ENCODE measurements at places on chromosomes 1 and 21.

DNA sequence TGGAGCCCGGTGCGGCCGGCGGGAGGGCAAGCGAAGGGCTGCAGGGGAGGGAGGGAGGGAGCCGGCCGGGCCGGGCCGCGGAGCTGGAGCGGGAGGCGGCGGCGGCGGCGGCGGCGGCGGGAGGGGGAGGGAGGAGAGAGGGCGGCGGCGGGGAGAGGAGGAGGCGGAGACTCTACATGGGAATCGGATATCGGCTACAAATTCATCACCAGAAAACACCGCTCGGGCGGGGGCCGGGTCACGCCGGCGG lies at the start of gene AKT3:
AKT3 (minus strand) TSS at position 42 of the 250 bp plus-strand sequence. CDS start 7,073 bp downstream, outside the sequence.
- no peak for DNase-seq

DNA sequence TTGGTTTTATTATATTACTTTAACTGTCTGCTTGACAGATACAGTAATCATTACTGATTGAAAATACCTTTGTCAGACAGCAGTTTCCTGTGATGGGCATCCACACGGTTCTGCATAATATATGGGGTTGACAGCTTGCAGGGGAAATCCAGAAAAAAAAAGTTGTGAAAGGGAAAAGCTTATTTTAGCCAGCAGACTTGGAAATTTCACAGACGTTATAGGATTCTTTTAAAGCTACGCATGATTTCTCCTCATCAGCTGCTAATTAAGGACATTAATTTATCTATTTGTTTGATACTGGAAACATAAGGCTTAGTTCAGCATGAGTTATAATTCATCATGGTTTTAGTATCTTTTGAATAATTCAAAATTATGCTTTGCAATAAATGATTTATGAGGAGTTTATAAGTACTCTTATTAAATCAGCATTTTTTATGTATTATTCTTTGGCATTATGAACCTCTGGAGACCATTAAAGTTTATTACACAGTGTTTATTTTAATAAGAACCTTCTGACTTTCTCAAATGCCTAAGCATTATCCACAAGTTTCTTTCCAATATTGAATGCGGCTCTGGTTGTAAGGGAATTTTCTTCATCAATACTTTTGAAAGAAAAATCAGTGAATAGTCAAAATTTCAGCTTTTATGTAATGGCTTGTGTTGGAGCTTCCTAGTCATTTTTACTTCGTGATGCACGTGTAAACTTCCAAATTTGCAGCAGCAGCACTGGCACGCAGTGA lies 235.3 kb upstream of the KCNK2 start:
- no peak for DNase-seq

DNA sequence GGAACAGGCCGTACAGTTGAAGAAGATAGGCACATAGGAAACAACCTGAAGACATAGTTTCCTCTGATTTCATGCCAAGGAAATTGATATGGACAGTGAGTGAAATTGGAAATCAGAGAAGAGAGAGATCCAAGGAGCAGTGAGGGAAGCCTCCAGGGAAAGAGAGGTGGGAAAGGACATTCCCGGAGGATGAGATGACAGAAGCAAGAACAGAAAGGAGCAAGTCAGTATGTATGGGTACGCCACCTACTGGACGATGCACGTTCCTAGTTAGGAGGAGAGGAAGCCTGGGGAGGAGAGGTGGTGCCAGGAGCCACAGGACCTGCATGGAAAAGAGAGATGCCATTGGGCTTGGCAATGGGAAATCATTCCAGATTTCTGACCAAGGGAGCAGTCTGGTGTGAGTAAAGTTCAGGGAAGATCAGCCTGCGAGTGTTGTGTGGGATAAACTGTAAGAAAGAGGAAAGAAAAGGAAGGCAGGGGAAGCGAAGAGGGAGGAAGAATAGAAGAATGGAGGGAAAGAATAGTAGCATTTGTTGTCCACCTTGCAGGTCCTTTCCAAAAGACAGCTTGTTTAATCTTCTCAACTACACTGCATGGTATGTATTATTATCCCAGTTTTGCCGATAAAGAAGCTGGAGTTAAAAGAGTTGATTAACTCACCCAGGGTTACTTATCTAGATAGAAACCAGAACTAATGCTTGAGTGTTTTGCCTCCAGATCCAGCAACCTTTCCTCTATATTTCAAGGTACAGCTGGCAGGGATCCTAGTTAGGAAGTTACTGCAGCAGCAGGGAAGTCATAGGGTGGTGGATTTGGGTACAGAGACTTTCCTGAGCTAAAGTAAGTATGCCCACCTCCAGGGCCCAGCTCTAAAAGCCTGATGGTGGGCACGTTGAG lies 27.4 kb downstream of the C1orf116 start:
- peak; percentile 4 for DNase-seq

- DNase-seq, result no peak
Measured at GRCh38 chr1:44696789-44697345, 22.4 kb downstream of the ARMH1 start.

GRCh38 chr1:10561497-10561896 lies 86.7 kb downstream of the PEX14 start:
- DNase-seq, result no peak

DNA sequence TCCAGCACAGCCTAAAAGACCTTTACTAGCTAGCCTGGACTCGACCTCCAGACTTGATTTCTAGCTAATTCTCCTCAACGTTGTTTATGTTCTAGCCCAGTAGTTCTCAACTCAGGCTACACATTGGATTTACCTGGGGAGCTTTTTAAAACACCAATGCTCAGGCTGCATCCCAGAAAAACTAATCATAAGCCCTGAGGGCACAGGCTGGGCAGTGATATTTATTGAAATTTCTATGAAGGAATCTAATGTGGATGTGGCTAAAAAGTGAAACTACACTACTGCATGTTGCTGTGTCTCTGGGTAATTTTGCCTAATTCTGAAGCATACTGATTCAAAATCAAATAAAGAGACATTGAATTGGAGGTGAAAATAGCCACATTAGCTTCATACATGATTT lies 479.4 kb downstream of the KCNT2 start:
- DNase-seq, result no peak

DNA sequence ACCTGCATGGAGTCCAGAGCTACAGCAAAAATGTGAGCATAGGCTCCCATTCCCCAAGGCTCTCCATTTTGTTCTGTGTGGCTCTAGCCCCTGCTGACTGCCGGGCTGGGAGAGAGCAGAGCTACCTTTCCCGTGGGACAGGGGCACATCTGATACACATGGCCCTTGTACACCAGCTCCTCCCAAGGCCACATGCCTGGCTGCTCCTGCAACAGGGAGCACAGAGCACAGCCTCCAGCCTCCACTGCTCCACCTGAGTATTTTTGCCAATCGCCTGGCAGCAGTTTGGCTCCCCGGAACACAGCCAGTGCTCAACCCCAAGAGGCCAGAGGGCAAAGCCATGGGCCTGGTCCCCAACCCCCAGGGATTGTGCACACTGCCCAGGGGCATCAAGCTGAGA lies 146.5 kb downstream of the CHD1L start:
- DNase-seq, result no peak

- DNase-seq, result no peak
Measured at GRCh38 chr1:6890686-6891085, 105.4 kb downstream of the CAMTA1 start.

DNA sequence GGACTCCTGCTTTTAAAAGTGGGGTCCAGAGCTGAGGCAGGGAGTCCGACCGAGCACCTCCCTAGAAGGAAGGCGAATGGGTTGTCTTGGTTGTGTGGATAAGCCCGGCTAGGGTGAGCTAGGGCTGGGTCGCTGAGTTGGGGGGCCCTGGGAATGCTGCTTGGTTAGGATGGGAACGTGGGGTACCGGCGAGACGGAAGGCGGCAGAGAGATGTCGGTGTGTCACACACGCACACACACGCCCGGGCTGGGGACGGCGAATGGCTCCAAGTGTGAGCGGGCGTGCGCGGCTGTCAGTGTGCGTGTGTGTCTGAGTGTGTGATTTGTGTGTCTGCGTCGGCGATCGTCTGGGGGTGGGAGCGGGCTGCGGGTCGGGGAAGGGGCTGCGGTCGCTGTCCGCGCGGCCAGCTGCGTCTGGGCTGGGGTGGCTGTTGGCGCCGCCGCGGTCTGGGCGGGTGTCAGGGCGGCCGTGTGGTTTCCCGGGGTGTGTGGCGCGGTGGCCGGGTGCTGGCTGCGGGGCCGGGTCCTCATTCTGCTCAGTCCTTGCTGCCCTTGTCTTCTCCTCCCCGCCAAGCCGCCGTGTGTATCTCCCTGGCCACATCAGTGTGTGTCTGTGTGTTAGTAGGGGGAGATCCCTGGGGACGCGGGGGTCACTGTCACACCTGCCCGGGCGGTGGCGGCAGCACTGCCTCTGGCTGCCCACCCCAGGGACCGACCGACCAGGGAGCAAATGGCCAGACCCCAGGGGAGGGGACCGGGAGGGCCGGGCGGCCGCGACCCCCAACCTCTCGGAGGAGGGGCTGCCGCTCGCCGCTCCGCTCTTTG lies 1.1 kb downstream of the EFNA3 start:
- no peak for DNase-seq

GRCh38 chr1:62377043-62377562 lies 57.9 kb upstream of the KANK4 start:
- DNase-seq, result no peak

GRCh38 chr1:3367376-3367775 lies 87.1 kb upstream of the ARHGEF16 start:
- no peak for DNase-seq

GRCh38 chr1:34263406-34263805 lies 86.7 kb downstream of the C1orf94 start:
- DNase-seq, result no peak

DNA sequence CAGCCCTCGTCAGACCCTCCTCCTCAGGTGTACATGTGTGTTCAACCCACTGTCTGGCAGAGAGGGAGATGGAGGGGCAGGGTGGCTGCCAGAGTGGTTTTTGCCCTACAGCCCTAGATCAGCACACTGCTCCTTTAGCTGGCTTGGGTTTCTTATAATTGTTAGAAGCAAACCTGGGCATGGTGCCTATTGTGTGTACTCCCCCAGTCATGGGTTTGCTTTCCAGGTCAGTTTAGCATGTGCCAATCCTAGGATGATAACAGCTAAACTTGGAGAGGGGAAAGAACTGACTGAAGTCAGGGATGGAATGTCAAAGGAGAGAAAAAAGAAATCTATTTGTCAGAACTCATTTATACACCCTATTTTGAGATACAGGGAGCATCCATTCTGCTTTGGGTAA lies 63.3 kb downstream of the UCK2 start:
- DNase-seq, result no peak

DNA sequence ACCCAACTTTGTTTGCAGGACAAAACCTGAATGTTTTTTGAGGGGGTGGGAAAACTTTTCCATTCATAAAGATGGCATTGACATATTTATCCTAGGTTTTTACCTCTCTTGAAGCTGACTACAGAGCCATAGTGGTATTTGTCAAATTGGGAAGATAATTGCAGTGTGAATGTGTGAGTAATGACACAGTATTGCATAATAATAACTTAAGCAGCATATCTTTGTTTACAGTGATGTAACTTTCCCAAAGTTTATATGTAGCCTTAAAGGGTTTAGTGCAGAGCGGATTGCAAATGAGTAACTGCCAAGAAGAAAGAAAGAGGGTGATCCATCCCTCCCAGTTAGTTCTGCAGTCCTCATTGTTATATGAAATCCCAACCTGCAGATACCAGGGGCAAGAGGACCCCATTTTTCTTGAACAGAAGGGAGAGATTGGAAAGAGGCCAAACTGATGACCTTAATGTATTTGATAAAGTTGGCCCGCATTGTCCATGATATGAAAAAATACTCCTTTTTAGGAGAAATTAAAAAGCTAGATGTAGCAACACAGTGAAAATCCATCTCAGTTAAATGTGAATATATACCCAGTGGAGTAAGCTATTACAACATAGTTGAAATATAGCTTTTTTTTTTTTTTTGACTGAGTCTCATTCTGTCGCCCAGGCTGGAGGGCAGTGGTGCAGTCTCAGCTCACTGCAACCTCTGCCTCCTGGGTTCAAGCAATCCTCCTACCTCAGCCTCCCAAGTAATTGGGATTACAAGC lies 23.7 kb upstream of the NFIA start:
- no peak for DNase-seq

DNA sequence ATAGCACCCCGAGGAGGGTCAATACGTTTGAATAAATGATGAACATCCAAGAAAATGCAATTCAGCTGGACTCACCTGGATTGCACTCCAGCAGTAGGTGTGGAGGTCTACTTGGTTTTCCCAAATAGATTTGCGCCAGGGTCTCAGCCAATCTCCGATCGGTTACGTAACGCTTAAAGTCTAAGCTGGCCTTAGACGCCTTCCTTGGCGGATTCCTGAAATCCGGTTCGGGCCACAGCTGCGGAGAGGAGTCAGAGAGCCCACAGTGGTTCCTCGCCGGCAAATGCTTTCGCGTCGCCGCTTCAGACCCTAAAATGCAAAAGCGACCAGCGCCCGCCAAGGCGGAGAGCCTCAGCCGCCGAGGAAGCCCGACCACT lies 322 bp downstream of the TFB2M start:
- DNase-seq, result no peak

GRCh38 chr1:227947676-227948492 lies at the start of gene WNT9A:
Gene WNT9A (minus strand): TSS chr1:227947932. CDS start chr1:227947887, 45 bp downstream.
- DNase-seq, result no peak

DNA sequence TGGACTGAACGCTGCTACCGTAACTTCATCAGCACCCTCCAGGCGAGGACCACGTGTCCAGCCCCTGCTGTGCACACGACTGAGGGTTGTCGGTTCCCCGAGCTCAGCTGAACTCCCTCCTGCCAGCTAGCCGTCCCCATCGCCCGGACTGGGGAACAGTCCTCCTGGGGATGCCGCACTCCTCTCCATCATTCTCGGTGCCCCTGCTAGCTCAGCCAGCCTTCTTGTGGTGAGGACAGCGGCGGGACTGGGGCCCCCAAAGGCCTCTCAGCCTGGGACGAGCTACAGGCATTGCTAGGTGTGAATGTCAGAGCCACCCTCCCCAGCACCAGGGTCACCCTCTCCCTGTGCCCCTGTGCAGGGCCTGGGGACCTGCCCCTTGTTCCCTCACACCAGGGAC lies 8.8 kb upstream of the TTC34 start:
- no peak for DNase-seq

DNA sequence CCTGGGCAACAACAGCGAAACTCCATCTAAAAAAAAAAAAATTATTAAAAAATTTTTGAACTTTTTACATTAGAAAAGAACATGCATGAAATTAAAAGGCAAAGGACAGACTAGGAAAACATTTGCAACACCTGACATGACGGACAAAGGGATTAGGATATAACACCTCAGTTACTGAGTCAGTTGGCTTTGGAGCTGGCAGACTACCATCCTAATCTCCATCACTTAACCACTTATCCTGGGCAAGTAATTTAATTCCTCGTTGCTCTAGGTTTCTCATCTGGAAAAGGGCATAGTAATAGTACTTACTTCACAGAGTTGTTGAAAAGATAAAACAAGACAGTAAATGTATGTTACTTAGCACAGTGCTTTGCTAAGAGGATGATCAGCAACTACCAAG lies 11.9 kb downstream of the HECTD3 start:
- no peak for DNase-seq

DNA sequence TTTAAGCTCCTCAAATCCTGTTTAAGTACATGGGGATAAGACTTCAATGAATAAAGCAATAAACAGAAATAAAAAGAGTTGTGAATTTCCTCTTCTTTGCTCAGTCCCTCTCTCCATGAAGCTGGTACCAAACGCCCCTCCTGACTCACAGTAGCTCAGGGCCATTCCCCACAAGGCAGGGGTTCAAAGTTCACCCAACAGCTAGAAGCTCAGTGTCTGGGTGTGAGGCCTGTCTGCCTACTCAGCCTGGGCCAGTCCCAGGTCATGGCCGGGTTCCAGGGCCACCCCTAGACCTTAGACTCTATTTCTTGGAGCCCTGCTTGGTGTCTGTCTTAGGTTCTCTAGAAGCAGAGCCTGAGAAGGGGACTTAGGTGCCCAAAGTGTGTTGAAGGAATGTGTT lies 251.5 kb downstream of the GRIK3 start:
- no peak for DNase-seq

- DNase-seq, result no peak
Measured at GRCh38 chr1:31830511-31830910, 14.7 kb upstream of the SPOCD1 start.
